HCEC 1CT (cell line): ENCODE measurements at places on chromosomes 2 and 18.
A peak's percentile ranks its signal among the peaks of the same experiment; 100 is the strongest.

DNA sequence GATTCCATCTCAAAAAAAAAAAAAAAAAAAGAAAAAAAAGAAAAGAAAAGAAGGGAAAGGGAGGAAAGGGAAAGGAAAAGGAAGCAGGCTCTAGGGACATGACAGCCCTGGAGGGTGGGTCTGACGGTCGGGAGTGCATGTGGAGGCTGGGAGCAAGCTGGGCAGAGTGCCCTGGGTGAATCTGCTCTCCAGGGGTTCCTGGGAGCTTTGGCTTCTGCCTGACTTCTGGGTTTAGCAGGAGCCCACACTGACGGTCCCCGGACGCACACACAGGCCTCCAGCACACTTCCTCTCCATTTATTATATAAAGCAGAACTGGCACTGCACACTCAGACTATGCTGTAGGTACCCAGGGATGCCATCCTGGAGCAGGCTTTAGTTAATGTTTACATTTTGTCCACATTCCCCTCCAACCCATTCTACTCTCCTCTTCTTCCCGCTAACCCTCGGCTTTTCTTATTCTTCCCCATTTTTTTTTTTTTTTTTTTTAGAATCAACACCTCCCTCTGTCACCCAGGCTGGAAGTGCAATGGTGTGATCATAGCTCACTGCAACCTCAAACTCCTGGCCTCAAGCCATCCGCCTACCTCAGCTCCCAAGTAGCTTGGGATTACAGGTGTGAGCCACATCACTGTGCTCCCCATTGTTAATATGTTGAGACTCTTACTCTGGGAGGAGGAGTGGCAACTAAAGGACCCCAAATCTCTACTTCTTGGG, 151.1 kb upstream of the SLC1A4 start:
- peak; percentile 35 for DNase-seq

DNA sequence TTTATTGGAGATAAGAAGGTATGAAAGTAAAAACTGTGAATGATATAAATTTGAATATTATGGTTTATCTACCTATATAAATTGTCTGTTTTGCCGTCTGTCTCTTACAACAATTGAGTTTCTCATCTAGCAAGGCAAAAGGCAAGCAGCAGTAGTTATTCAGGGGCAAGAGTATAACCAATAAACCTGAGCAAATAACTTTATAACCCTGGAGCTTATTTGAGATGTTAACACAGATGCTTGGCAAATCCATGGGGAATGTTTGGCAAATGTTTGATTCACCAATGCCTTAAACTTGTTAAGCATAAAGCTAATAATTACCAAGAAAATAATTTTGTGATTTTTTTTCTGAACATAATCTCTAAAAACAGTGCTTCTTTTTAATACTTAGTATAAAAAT, 9.9 kb upstream of the EPHA4 start:
- no peak for DNase-seq

GRCh38 chr2:13818002-13818401, 814.5 kb upstream of the LRATD1 start:
- DNase-seq, result no peak

GRCh38 chr2:172539767-172540166, 16.1 kb upstream of the PDK1 start:
- no peak for DNase-seq

GRCh38 chr2:213251618-213252017, 32.6 kb upstream of the SPAG16 start:
- DNase-seq, result peak; percentile 54

DNA sequence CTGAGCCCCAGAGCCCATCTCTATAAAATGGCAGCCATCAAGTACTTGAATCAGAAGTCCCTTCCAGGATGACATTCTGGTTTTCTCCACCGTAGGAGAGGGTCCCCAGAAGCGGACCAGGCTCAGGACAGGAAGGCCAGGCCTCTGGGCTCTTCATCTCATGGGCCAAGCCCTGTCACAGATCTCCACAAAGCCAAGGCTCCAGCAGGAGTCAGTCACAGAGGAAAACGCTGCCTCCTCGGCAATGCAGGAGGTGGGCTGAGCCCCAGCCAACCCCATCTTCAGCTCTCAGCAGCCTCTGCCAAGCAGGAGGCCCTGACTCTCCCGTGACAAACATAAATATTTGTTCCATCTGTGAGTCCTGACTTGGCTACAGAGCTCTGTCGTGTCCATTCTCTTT, 39.4 kb upstream of the GPAT2 start:
- no peak for DNase-seq

DNA sequence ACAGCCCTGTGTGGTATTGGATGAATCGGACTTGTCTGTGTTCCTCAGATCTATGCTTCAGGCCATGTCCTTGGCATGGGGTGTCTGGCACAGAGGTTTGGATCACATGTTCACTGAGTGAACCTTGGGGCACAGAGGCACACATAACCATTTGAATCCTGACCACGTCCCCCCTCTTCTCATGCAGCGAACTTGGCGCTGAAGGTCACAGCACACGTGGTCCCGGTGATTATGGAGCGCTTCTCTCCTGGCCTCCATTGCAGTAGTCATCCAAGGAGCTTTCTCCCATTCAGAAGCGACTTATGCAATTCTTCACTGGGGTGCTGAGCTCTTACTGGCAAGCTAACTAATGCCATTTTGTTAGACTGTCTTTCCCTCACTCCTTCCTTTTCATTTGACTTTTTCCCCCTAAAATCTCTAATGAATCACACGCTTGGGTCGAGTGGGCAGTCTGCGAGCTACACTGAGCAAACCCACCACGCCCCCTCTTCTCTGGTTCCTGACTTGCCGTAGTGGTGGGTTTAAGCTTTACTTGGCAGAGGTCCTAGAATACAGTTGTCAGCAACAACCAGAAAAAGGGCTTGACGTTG, 59.4 kb downstream of the KCNG2 start:
- no peak for DNase-seq

DNA sequence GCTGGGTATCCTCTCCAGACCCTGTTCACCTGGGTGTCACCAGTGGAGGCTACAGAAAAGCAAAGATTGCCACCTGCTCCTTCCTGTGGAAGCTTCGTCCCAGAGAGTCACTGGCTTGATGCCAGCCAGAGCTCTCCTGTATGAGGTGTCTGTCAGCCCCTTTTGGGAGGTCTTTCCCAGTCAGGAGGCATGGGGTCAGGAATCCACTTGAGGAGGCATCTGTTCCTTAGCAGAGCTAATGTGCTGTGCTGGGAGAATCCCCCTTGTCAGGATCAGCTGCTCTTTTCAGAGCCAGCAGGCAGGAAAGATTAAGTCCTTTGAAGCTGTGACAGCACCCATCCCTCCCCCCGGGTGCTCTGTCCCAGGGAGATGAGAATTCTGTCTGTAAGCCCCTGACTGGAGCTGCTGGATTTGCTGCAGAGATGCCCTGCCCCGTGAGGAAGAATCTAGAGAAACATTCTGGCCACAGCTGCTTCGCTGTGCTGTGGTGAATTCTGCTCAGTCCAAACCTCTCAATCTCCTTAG, 121.8 kb downstream of the GPR39 start:
- no peak for DNase-seq

DNA sequence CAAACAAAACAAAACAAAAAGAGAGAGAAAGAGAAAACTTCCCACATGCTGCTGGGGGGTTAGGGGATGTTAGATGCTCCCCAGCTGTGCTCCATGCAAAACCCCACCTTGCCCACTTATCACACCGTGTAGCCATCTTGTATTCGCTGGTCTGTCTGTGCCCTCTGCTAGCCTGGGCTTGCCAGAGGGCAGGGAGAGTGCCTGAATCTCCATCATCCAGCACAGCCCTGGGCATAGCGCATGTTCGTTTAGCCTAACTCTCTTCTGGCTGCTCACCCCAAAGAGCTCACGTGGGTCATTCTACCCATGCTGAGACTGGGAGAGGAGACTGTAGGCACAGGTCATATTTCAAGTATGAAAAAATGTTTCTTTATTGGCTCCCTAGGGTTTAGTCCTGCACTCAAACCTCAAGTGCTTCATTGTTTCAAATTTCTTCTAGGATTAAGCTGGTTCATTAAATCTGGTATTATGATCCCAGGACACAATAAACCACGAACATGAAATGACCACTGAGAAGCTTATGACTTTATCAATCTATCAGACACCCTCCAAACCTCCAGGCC, 100.5 kb downstream of the KCNF1 start:
- no peak for DNase-seq

GRCh38 chr2:111712940-111713515, 171.0 kb downstream of the ANAPC1 start:
- DNase-seq, result no peak

DNA sequence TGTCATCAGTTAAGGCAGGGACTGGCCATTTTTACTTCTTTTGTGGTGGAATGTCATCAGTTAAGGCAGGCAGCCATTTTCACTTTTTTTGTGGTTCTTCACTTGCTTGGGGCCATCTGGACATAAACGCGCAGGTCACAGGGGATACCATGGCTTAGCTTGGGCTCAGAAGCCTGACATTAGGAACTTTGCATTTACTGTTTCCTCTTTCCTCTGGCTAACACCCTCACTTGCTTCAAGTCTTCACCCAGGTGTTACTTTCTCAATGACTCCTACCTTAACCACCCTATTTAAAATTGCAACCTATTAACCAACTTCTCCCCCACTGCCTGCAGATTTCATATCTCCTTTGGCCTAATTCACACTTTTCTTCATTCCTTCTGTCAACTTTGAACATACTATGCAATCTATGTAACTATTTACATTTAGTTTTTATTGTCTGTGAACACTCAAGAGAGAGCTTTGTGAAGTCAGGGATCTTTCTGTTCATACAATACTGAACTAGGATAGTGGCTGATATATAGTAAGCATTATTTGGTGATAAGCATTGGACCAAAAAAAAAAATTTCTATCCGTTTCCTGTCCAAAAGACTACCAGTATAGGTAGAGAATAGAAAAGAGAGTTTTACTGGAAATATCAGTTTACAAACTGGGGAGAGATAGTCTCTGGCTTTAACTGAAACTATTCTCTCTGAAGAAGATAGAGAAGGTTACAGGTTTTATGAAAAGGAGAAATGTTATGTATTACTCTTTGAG, 600.1 kb upstream of the ZNF804A start:
- DNase-seq, result no peak

DNA sequence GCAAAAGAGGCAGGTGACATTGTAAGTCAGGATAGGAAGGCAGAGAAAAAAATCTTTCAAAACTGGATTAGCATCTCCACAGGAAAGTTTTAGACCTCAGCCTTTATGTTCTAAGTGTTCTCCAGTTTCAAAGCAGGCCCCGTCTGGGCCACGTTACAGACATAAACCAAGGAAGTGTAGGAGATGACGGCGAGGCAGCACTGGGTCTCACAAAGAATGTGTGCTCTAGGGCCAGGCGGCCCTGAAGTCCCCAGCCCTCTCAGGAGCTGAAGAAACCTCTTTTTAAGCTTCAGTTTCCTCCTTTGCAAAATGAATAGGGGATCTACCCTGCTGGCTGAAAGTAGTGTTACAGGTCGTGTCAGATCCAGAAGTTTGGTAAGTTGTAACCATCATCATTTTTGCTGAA, 81.7 kb downstream of the SPRED2 start:
- no peak for DNase-seq

DNA sequence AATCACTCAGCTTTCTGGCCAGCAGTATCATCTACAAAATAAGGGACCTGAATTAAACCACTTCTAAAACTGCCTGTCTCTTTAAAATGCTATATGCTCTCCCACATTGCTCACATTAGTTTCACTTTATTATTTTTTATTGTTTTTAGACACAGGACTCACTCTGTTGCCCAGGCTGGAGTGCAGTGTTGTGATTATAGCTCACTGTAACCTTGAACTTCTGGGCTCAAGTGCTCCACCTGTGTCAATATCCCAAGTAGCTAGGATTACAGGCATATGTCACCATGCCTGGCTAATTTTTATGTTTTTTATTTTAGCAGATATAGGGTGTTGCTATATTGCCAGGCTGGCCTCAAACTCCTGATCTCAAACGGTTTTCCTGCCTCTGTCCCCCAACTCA, 591.3 kb upstream of the ZNF804A start:
- DNase-seq, result no peak

GRCh38 chr18:58097907-58098166, 53.8 kb downstream of the NEDD4L start:
- no peak for DNase-seq

GRCh38 chr2:80001701-80002101, 302.9 kb downstream of the LRRTM1 start:
- DNase-seq, result no peak

GRCh38 chr2:216287251-216287650, 85.0 kb downstream of the MARCHF4 start:
- DNase-seq, result peak; percentile 17

- peak; percentile 95 for DNase-seq
These were observed 259.4 kb downstream of the ANAPC1 start for GRCh38 chr2:111624411-111625156.

DNA sequence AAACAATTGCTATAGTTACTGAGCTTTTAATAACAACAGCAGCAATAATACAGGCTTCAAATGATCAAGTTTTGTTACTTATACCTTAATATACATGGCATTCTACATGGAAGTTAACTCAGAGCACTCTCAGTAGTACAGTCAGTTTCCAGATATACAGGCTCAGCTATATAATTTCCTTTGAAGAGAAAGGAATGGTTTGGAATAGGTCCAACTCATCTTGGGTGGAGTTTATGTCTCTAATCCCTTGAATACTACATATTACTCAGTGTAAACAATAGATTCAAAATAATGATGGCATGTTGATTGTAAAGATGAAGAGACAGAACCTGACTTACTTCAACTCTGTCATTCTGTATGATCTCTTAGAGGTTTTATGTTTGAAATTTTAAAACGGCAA, 174.9 kb downstream of the EPHA4 start:
- no peak for DNase-seq

GRCh38 chr18:25077944-25078723, 273.8 kb downstream of the ZNF521 start:
- no peak for DNase-seq

DNA sequence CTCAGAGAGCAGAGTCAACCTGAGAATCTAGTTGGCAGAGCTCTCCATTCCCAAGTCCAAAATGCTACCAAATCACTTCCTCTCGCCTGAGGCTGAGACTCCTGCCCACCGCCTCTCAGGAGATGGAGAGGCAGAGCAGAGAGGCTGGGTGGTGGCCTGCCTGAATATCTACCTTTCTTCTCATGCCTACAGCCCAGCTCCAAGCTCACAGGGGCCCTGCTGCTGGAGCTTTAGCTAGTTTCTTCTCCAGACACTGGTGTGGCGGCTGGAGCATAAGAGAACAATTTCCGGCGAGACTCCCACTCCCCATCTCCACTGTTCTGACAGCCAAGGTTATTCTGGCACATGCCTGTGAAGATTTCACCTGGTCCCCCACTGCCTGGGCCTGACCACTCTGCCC, 8.1 kb upstream of the CYP26B1 start:
- DNase-seq, result no peak

DNA sequence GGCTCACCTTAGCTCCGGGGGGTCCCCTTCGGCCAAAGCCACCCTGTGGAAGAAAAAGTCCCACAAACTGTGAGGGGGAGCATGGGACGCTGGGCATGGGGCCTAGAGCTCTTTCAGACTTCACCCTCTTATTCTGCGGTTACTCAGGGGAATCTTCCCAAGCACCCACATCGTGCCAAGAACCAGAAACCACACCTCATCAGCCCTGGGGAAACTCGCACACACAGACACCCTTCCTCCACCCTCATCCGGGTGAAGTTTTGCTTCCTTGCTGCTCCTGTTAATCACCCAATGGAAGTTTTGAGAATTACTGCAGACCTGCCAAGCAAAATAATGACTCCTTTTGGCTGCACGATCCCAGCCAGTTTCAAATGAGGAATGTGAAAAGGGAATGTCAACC, 59.1 kb downstream of the COL6A3 start:
- DNase-seq, result no peak

- no peak for DNase-seq
These were observed 1.6 kb downstream of the COX7A2L start for GRCh38 chr2:42359304-42359964.

GRCh38 chr2:160583146-160583535, 89.5 kb upstream of the RBMS1 start:
- DNase-seq, result no peak

GRCh38 chr2:84223191-84223590, 235.9 kb downstream of the SUCLG1 start:
- no peak for DNase-seq
